GM19239 (cell line): ENCODE measurements at places on chromosomes 5 and 9.
A peak's percentile ranks its signal among the peaks of the same experiment; 100 is the strongest.

DNA sequence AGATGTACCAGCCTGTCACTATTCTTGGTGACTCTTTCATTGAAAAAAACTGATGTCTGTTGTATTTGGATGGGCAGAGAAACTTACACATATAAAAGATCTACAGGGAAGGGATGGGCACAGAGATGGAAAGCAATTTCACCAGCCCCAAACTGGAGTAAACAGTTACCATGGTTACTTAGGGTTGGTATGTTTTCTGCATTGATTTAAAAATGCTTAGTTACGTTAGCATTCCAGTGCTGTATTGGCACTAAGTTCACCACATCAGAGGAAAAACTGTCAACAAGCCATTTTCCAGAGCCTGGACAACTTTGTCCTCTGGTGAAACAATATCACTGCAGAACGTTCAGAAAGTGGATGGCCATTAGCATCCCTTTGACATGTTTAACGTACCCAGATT is 28.0 kb downstream of the MARCHF3 start:
- no peak for DNase-seq

- DNase-seq = no peak
Measured at GRCh38 chr5:6761333-6761732, 48.1 kb downstream of the TENT4A start.

GRCh38 chr9:3244963-3245653 is 280.7 kb downstream of the RFX3 start:
- DNase-seq = peak; percentile 4

DNA sequence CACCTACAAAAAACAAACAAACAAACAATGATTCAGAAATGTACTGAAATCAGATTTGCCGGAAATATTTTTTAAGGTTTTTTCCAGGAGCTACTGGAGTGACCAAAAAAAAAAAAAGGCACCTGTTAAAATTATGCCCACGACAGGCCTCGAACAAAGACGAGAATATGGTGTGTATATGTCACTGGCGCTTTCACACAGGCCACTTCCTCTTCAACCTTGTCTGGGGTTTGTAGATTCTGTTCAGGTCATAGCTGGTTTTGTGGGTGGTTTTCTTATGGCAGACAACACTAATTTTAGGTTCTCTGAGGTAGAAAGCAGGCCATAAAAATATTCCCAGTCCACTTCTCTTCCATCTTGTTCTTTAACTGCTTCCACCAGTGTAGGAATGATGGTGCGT is 7.0 kb downstream of the NDUFB6 start:
- DNase-seq = no peak
